HAP-1 (cell line): ENCODE measurements at places on chromosomes 16 and 17.

DNA sequence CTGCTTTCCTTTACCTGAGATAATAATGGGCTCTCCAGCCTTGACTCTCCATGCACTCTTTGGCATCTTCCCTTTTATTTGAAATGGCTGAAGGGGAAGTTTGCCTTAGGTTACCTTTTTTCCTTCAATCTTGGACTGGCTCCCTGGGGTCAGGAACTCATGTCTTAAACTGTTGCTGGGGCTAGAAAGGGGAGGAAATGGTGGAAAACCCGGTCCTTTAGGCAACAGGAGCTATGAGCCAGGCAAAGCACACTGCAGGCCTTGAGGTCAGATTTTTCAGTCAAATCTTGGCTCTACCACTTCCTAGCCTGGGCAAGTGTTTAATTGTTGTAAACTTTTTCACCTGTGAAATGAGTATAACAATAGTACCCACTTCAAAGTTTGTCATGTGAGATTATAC lies 30.2 kb downstream of the MINK1 start:
- no peak for DNase-seq

DNA sequence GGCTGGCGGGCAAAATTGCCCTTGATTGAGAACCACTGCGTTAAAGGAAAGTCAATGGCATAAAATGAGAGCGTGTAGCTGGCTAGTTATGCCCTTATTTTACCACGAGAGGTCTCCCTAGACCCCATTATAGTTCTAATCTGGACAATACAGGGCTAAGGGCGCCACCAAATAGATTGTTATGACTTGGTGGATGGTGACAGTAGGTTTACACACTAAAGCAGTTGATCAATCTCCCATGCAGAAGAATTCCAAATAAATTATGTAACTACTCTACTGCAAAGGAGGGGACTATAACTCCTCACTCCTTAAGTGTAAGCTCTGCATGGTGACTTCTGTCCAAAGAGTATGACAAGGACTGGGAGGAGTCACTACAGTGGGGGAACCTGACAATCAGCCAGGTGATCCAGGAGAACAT lies 20.4 kb upstream of the YPEL2 start:
- DNase-seq = peak; percentile 62

DNA sequence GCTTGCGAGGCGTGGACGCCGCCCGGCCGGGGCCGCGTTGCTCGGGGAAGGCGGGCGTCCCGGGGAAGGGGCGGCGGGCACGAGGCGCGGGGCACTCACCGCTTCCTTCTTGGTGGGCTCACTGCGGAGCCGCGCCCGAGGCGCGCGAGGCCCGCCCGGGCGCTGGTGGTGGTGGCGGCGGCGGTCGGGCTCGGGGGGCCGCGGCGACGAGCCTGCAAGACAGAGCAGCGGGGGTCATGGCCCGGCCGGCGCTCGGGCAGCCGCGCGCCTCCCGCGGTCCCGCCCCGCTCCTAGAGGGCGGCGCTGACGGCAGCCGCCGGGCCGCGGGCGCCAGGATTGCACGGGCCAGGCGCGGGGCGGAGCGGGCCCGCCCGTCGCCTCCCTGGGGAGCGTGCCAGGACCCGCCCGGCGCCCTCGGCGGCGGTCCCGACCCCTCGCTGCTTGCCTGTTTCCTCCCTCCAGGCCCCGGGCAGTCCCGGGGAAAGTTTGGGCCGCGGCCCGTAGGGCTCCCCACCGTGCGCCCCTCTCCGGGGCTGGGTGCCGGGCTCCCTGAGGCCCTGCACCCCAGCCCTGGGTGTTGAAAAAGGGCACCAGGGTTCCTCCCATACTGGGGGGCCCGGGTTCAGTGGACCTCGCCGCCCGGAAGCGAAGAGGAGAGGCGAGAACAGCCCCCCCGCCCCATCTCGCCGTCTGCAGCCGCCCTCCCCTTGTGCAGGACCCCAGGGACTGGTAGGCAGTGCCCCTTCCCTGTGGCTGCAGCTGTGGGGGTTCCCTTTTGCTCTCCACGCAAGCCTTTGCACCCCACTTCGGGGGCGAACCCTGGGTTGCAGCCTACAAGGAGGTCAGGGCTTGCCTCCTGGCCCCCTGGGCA lies at the start of gene C16orf74:
Gene C16orf74 (minus strand): TSS at position 270 of the 871 bp plus-strand sequence. CDS start 15,879 bp downstream, outside the sequence.
- DNase-seq = peak; percentile 42

GRCh38 chr16:27595475-27595874 lies 45.5 kb downstream of the KATNIP start:
- no peak for DNase-seq

- DNase-seq = no peak
Measured at GRCh38 chr16:73149334-73149733, 101.4 kb upstream of the ZFHX3 start.

- DNase-seq = no peak
Measured at GRCh38 chr16:15536843-15537242, 102.5 kb downstream of the BMERB1 start.

- DNase-seq = no peak
Measured at GRCh38 chr17:44587339-44587738, 30.1 kb downstream of the FZD2 start.

DNA sequence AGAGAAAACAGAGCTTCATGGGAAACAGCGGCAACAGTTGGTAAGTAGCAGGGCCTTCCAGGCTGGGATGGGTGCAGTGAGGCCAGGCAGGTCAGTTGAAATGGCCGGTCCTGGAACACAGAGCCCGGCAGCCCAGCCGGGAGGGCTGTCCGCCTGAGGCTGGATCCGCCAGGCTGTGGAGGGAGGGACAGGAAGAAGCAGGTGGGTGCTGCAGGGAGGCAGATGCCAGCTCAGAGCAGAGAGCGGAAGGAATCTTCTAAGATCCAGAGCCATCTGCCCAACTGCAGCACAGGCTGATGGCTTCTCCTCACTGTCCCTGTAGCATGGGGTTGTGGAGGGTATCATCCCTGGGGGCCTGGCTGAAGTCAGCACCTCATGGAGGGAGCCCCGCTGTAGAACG lies 599 bp downstream of the RNF112 start:
- DNase-seq = no peak

- DNase-seq = no peak
Measured at GRCh38 chr16:28609631-28610594, at the start of gene SULT1A1. Gene SULT1A1, minus strand, starts transcription at chr16:28610044. Its CDS starts 1,189 bp downstream, at chr16:28608855.

DNA sequence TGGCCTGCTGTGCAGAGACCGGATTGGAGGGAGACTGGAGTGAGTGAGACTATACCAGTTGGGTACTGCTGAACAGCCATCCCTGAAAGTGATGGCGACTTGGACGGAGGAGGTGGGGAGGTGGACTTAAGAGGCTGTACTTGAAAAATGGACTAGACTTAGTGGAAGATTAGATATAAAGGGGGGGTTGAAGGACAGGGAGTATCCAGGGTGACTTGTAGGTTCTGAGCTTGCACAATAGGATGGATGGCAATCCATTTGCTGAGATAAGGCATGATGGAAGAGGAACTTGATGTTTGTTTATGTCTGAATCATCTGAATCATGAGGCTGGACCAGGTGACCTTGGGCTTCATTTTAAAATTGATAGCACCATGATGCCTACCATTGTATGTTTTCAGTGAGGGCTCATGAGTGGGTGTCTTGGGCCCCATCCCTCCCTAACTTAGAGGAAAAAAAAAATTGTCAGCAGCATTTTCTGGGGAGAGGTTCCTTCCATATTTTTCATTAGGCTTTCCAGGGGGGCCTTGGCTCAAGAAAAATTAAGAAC lies 41.2 kb downstream of the PRKCA start:
- DNase-seq = no peak

- no peak for DNase-seq
Measured at GRCh38 chr17:27968206-27968732, 74.2 kb upstream of the NLK start.
